ENCODE measurements at places on chromosomes 6 and 20. TPM values are rescaled to one million over a fixed set of nuclear protein-coding genes. Genes with fewer than 3 reads are reported as not detected.

The SDHAF4 gene
- 13.2 TPM for total RNA-seq

The SNAP91 gene
- total RNA-seq: 12.0 TPM

The TP53TG5 gene
- total RNA-seq: 0.59 TPM

The MDFI gene
- 0.67 TPM for total RNA-seq

The KIF13A gene
- 67.6 TPM for total RNA-seq

The NRSN1 gene
- total RNA-seq: not detected

The ZNF133 gene
- total RNA-seq: 5.3 TPM

DNA sequence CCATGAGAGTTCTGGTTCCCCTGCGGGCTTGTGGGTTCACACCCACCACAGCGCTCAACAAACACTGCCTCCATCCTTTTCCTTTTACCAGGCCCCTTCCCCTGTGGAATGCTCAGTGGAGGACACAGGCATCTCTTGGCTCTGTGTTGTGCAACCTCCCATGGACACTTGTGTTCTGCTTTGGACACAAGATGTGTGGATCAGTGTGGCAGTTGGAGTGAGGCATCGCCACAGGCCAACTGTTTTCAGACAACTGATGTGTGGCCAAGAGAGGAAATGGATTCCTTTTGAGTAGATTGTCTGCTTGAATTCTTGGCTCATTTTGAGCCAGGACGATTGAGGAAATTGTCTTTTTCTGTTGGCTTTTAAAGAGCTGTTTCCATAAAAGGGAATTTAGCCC lies 26.8 kb downstream of the CST8 start:
- no peak overlapping the region for H3K27ac ChIP-seq
- H3K27me3 ChIP-seq: peaks cover 5% of the 10 kb centered on the region
- no peaks in the 10 kb centered on the region for H3K36me3 ChIP-seq
- no peaks in the 10 kb centered on the region for H3K4me1 ChIP-seq
- H3K4me3 ChIP-seq: no peak overlapping the region

DNA sequence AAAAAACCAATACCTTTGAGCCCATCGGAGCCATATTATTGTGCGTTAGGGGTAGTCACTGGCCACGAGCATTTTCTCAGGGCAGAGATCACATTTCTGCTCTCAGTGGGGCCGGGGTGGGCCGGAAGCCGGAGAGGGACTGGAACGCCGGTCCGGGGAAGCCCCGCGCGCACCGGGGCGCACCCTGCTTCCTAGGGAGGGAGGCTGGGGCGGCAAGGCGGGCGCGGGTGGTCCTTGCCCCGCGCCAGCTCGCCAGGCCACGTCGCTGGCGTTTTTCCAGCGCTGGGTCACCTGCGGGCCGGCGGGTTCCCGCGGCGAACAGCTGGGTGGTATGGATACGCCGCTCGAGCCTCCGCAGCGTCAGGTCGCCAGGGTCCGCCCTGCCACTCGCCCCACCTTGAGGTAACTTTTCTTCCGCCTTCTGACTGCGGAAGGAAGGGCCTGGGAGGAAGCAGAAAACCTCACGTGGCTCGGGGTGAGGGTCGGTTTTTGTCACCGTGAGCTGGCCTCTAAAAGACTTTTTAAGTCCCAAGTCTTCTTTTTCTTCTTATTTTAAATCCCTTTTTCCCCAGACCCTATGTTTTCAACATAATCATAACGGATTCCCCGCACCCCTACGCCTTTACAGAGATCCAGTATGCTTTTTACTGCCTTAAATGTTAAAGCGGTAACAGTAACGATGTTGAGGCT lies 2.7 kb upstream of the EEF1A1 start:
- H3K36me3 ChIP-seq: peaks cover 11% of the 10 kb centered on the region
- DNase-seq: peak; percentile 57
- peaks cover 9% of the 10 kb centered on the region for H3K4me1 ChIP-seq
- H3K4me3 ChIP-seq: peak overlapping the region; percentile 67

GRCh38 chr6:89501222-89501621 lies 68.3 kb downstream of the ANKRD6 start:
- no peak overlapping the region for H3K4me3 ChIP-seq
- no peaks in the 10 kb centered on the region for H3K4me1 ChIP-seq
- no peak overlapping the region for H3K27ac ChIP-seq
- H3K36me3 ChIP-seq: no peaks in the 10 kb centered on the region

DNA sequence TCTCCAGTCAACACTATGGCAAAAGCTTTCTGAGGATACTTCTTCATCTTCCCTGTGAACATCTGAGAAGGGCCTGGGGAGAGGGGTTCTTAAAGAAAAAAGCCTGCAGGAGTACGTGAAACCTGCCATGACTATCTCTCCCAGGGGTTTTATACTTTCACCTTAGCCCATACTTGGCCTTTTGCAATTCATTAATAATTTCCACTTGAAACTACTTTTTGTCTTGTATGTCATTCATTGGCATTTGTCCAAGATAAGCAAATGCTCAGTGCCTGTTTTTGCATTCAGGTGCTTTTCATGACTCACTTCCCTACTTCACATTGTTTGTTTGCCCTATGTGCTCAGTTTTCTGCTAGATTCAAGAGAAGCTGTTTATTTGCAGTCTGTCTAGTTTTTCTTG lies 580.3 kb upstream of the GJE1 start:
- no peaks in the 10 kb centered on the region for H3K27me3 ChIP-seq
- no peak overlapping the region for H3K4me3 ChIP-seq
- H3K4me1 ChIP-seq: peaks cover 14% of the 10 kb centered on the region
- H3K36me3 ChIP-seq: no peaks in the 10 kb centered on the region
- DNase-seq: no peak
- H3K27ac ChIP-seq: peak overlapping the region; percentile 7

DNA sequence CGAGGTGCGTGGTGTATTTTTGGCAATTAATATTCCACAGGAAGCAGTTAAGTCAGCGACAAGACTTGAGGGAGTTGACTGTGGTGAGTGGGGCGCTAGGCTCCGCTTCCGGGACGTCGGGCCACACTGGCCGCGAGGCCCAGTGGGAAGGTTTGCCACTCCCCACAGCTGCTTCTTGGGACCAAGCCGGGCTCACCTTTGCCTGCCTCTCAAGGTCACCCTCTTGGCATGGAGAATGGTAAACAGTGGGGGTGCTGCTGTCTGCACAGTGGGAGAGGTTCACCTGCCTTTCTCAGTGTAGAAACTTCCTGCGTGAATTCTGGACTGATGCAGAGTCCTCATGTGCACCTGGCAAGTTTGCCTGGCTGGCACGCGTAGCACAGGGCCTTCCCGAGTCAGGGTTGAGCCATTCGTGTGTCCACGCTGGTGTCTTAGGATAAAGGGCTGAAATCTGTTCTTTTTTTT lies 6.4 kb downstream of the OSBPL2 start:
- no peaks in the 10 kb centered on the region for H3K27me3 ChIP-seq
- H3K4me3 ChIP-seq: no peak overlapping the region
- H3K27ac ChIP-seq: peak overlapping the region; percentile 58
- peaks cover 63% of the 10 kb centered on the region for H3K4me1 ChIP-seq
- no peaks in the 10 kb centered on the region for H3K36me3 ChIP-seq

DNA sequence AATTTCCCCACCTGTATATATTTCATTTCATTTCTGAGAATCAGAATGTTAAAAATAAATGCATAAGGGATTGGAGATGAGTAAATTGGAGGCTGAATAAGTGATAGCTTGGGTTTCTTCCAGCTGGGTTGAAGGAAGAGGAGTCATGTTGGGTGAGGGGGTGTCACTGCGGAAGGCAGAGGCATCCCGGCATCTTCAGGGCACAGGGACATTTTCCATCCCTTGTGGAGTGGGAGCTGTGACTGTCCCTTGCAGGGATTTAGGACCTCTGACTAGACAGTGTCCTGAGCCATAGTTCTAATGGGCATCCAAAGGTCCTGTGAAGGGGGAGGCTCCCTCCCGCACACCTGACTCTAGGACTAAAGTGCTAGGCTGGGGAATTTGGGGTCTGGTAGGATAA lies 2.1 kb downstream of the MCHR2 start:
- no peak overlapping the region for H3K27ac ChIP-seq
- no peaks in the 10 kb centered on the region for H3K4me1 ChIP-seq
- H3K4me3 ChIP-seq: no peak overlapping the region
- H3K27me3 ChIP-seq: no peaks in the 10 kb centered on the region

- no peaks in the 10 kb centered on the region for H3K27me3 ChIP-seq
- no peak overlapping the region for H3K4me3 ChIP-seq
- no peaks in the 10 kb centered on the region for H3K36me3 ChIP-seq
- H3K4me1 ChIP-seq: no peaks in the 10 kb centered on the region
- DNase-seq: no peak
Measured at GRCh38 chr6:88059191-88059590, 11.6 kb downstream of the SPACA1 start.
